ENCODE measurements at places on chromosomes 4 and X.

DNA sequence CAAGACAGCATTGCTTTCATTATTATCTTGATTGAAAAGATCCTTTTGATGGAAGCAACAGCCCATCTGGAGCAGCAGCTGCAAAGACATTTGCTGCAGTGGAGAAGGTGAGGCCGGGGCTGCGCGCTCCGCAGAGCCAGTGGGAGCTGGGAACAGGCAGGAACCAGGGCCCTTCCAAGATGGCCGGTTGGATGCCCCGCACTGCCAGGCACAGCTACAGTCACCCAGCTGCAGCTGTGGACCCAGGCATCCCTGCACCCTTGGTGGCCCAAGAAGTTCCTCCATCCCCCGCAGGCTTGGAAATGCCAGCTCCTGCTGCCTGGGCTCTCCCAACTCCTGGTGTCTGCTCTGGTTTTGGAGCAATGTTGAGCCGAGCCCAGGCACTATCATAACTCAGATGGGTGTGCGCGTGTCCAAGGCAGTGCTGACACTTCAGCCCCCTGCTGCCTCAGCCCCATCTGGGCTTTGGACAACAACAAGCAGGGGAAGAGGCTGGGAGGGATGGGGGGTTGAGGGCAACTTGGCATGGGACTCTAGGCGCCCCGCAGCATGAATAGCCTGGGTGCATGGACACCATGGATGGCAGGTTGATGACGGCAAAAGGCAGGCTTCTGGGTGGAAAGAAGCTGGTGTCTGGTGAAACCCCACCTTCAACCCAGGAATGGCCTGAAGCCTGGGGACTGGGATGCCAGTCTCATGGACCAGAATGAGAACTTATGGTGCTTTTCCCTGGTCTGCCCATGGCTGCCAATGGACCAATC lies 371.8 kb downstream of the FSTL5 start:
- DNase-seq: no peak

DNA sequence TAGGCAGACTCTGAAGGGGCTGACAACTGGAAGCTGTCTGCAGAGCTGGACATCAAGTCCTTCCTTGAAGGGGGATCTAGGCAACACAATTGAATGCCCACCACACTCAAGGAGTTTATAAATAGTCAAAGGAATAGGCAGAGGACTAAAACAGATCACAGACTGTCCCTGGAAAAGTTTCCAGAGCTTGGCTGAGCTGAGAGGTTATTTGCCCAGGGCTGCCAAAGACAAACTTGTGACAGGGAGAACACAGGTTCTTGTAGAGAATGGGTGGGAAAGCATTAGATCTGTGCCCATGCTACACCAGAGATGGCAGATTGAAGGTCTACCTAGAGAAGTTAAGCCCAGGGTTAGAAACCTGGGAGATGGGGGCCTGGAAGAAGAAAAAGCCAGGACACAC lies 344.6 kb downstream of the MID1IP1 start:
- no peak for DNase-seq

DNA sequence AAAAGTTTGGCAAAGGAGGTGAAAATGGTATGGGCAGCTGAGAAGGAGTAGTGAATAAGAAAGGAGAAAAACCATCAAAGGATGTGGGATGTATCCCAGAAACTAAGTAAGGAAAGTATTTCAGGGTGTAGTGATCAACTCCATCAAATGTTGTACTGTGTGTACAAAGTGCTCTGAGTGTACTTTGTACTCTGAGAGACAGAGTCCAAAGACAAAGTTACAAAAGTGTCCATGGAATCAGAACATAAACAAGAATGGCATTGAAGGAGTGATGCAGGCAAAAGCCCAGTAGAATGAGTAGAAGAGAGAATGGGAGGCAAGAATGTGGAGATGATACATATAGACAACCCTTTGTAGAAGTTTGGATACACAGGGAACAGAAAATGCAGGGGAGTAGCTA lies 12.3 kb upstream of the PGRMC1 start:
- DNase-seq: no peak

DNA sequence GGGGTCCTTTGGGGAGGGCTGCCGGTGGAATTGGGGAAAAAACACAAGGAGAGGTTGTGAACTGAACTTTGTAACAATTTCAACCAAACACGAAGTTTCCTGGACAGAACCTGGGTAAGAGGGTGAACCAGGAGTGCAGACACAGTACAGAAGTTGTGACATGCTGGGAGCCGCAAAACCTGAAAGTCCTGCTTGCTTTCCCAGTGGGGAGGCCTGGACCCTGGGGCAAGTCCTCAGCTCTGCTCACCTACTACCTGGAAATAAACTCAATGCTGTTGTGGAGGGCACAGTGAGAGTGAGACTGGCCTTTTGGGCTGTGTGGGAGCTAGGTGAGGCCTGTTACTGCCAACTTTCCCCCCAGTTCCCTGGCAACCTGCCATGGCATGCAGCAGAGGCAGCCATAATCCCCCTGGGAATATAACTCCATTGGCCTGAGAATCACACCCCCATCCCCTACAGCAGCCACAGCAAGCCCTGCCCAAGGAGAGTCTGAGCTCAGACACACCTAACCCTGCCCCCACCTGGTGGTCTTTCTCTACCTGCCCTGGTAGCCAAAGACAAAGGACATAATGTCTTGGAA lies 162.8 kb downstream of the THOC2 start:
- DNase-seq: no peak

DNA sequence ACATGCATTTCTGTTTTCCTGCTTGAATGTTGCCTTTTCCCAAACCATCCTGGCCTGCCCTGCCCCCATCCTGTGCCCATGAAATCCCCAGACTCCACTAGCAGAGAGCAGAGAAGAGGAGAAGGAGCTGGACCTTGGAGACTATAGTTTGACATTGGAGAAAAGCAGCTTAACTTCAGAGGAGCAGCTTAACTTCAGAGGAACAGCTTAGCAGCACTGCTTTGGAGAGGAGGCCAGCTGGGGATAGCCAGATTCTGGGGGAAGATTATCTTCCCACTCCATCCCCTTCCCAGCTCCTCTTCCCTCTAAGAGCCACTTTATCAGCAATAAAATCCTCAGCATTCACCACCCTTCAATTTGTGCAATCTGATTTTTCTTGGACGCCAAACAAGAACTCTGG lies 443.0 kb downstream of the PCDH10 start:
- no peak for DNase-seq

DNA sequence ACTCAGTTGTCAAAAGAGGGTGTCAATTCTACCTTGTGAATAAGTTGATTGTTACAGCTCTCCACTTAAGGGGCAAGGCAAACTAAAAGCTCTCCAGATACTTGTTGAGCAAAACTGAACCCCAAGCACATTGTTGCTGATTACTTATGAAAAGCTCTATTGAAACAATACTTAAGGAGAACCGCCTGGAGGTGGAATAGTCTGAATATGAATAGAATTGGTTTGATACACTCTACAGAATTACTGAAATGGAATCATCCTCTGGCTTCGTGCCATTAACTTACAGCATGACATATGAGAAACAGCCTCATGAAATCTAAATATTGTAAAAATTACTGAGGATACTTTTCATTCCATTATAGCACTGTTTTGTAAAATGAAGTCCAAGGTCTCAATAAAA lies 127.0 kb upstream of the SH3RF1 start:
- DNase-seq: no peak

- no peak for DNase-seq
Measured at GRCh38 chrX:127459790-127460189, 592.4 kb downstream of the ACTRT1 start.

GRCh38 chrX:19627081-19627480 lies 111.8 kb upstream of the MAP3K15 start:
- DNase-seq: no peak

GRCh38 chrX:110877326-110877725 lies 81.7 kb upstream of the CHRDL1 start:
- DNase-seq: no peak
